ENCODE measurements at places on chromosomes 11 and 22.

DNA sequence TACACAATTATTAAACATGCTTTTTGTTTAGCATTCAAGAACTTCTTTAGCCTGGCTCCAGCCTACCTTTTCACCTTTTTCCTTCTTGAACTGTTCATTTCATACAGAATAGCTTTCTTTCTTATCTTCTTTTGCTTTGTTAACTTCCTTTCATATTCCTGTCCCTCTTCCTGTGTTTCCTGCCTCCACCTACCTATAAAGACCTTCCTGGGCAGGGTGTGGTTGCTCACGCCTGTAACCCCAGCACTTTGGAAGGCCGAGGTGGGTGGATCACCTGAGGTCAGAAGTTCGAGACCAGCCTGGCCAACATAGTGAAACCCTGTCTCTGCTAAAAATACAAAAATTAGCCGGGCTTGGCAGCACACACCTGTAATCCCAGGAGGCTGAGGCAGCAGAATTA, 22.9 kb downstream of the CAPRIN1 start:
- no peaks in the 10 kb centered on the region for H3K27me3 ChIP-seq
- H3K36me3 ChIP-seq, result peaks cover 28% of the 10 kb centered on the region
- H3K27ac ChIP-seq, result peak overlapping the region; percentile 4
- peaks cover 7% of the 10 kb centered on the region for H3K4me1 ChIP-seq

- H3K4me3 ChIP-seq, result peak overlapping the region; percentile 66
- H3K36me3 ChIP-seq, result peaks cover 4% of the 10 kb centered on the region
- H3K4me1 ChIP-seq, result peaks cover 18% of the 10 kb centered on the region
These were observed 607 bp downstream of the CCDC82 start for GRCh38 chr11:96388891-96389719.

DNA sequence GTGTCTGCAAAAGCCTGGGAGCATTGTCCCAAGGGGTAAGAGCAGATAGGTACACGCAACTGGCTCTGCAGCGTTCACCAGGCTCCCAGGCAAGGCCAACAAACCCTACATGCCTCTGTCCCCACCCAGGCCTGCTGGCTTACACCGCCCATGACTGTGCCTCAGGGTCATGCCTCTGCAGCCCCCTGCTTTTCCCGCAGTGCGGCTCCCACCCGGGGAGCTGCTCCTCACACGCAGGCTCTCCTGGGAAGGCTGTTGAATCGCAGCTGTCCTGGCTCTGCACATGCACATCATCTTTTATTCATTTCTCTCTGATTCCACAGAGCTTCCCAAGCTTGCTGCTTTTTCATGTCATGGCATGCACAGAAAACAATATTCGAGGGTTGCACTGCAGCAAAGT, 29.2 kb upstream of the B3GAT1 start:
- no peaks in the 10 kb centered on the region for H3K36me3 ChIP-seq
- DNase-seq, result no peak
- H3K4me3 ChIP-seq, result no peak overlapping the region
- no peak overlapping the region for H3K27ac ChIP-seq
- H3K4me1 ChIP-seq, result no peaks in the 10 kb centered on the region

GRCh38 chr11:130370845-130371590, 56.3 kb upstream of the ZBTB44 start:
- no peaks in the 10 kb centered on the region for H3K4me1 ChIP-seq
- H3K4me3 ChIP-seq, result no peak overlapping the region
- H3K27me3 ChIP-seq, result peaks cover 4% of the 10 kb centered on the region
- H3K27ac ChIP-seq, result no peak overlapping the region
- H3K36me3 ChIP-seq, result no peaks in the 10 kb centered on the region
- DNase-seq, result no peak

GRCh38 chr22:44697423-44698141, 4.4 kb upstream of the PRR5 start:
- no peaks in the 10 kb centered on the region for H3K27me3 ChIP-seq
- peak; percentile 86 for DNase-seq
- H3K4me1 ChIP-seq, result peaks cover 15% of the 10 kb centered on the region

DNA sequence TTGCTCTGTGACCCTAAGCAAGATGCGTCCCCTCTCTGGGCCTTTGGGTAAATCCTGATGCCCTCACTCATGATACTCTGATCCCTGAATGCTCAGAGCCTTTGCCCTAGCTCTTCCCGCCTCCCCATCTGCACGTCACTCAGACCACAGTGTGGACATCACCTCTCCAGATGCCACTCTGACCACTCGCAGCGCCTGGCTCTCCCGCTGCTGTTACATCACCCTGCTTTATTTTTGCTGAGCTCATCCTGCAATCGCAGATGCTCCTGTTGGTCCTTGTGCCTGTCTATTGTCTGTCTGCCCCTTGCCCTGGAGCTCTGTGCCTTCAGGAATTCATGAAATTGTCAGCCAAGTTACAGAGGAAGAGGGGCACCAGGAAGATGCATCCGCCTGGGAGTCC, 5.5 kb downstream of the OSM start:
- H3K36me3 ChIP-seq, result no peaks in the 10 kb centered on the region
- no peak overlapping the region for H3K4me3 ChIP-seq
- H3K27ac ChIP-seq, result no peak overlapping the region

DNA sequence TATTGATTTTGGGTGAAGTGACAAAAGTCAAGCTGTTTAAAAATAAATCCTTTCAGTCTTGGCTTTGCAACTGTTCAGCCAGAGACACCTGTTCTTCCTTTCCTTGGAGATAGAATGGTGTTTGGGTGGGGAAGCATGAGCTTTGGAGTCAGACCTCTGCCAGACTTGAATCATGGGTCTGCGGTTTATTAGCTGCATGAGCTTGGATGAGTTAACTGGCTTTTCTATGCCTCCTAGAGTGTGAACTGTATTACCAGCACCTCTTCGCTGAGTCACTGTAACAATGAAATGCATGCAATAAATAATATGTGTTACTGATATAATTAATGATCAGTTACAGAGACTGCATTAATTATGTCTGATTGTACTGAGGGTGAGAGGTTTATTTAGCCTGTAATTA, 13.5 kb upstream of the MYEOV start:
- H3K4me1 ChIP-seq, result no peaks in the 10 kb centered on the region
- H3K36me3 ChIP-seq, result no peaks in the 10 kb centered on the region
- no peak overlapping the region for H3K4me3 ChIP-seq
- no peak overlapping the region for H3K27ac ChIP-seq
- DNase-seq, result no peak

GRCh38 chr11:17132654-17133053, 55.2 kb upstream of the RPS13 start:
- H3K27ac ChIP-seq, result no peak overlapping the region
- no peaks in the 10 kb centered on the region for H3K4me1 ChIP-seq
- no peak overlapping the region for H3K4me3 ChIP-seq
- no peaks in the 10 kb centered on the region for H3K27me3 ChIP-seq

GRCh38 chr11:13328286-13328685, 50.7 kb downstream of the BMAL1 start:
- no peaks in the 10 kb centered on the region for H3K27me3 ChIP-seq
- H3K27ac ChIP-seq, result no peak overlapping the region
- DNase-seq, result no peak
- no peaks in the 10 kb centered on the region for H3K36me3 ChIP-seq
- no peaks in the 10 kb centered on the region for H3K4me1 ChIP-seq

GRCh38 chr22:32693102-32693501, 108.4 kb upstream of the TIMP3 start:
- H3K27me3 ChIP-seq, result no peaks in the 10 kb centered on the region
- no peaks in the 10 kb centered on the region for H3K4me1 ChIP-seq
- no peaks in the 10 kb centered on the region for H3K36me3 ChIP-seq
- no peak overlapping the region for H3K27ac ChIP-seq
- DNase-seq, result no peak

GRCh38 chr11:75576499-75576918, 14.5 kb downstream of the SERPINH1 start:
- no peak overlapping the region for H3K4me3 ChIP-seq
- no peaks in the 10 kb centered on the region for H3K4me1 ChIP-seq
- H3K36me3 ChIP-seq, result peaks cover 18% of the 10 kb centered on the region
- H3K27ac ChIP-seq, result no peak overlapping the region
- DNase-seq, result no peak

DNA sequence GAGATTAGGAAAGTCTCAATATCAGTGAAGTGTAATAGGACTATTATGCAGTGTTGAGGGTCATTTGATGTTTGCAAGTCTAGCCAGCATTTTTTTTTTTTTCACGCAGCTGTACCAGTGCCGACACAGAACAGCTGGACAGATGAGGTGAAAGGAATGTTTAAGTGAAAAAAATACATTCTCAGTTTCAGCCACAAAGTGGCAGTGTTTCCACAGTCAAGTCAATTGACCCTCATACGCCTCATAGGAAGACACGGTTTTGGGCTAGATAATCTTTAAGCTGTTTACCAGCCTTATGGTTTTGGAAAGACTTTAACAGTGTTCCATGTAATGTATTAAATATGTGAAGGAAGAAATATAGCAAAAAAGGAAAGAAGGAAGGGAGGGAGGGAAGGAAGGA, 349.9 kb upstream of the ANO3 start:
- H3K27me3 ChIP-seq, result no peaks in the 10 kb centered on the region
- no peaks in the 10 kb centered on the region for H3K4me1 ChIP-seq
- H3K27ac ChIP-seq, result no peak overlapping the region

DNA sequence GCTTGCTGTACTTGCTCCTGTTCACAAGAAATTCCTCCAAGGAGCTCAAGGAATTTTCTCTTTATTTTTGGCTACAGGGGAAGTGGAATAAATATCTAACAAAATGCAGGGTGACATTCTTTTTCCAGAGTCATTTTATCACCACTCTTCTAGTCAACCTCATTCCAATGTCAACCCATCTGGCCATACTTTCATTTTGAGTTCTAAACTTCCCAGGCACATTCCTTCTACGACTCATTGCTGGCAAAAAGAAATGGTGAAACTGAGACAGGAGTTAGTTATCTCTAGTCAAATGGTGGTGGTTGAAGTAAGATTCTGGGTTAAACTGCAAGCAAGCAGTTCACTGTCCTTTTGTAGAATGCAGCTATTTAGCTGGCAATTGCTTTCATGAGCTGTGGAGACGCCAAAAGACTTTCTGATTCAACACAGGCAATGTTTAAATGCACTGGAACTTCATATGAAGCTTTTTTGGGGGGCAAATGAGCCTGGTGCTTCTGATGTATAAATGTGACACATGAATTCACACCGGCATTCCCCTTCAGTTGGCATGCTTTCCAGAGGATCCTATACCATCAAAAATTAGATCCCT, 304.6 kb downstream of the CADM1 start:
- H3K27ac ChIP-seq, result no peak overlapping the region
- H3K4me1 ChIP-seq, result no peaks in the 10 kb centered on the region
- no peak overlapping the region for H3K4me3 ChIP-seq
- H3K27me3 ChIP-seq, result no peaks in the 10 kb centered on the region

DNA sequence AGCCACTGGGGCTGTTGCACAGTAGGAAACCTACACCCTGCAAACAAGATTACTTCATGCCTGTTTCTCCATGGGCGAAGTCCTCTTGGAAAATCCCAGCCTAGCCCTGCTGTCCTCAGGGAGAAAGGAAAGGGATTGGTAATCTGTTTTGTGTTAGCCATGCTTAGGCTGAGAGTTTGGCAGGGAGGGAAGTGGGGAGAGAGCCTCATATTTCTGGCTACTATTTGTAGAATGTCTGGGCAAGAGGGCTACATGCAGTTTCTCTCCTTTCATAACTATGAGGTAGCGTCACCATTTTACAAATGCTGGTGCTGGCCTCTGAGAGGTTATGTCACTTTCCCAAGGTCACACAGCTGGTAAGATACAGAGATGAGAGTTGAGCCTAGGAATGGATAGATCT, 737 bp upstream of the MFRP start:
- no peak overlapping the region for H3K27ac ChIP-seq
- H3K27me3 ChIP-seq, result no peaks in the 10 kb centered on the region
- H3K4me3 ChIP-seq, result no peak overlapping the region

GRCh38 chr11:45100339-45100738, 46.1 kb upstream of the PRDM11 start:
- no peaks in the 10 kb centered on the region for H3K27me3 ChIP-seq
- H3K36me3 ChIP-seq, result no peaks in the 10 kb centered on the region
- no peak overlapping the region for H3K27ac ChIP-seq
- no peak overlapping the region for H3K4me3 ChIP-seq
- peaks cover 13% of the 10 kb centered on the region for H3K4me1 ChIP-seq
- no peak for DNase-seq

DNA sequence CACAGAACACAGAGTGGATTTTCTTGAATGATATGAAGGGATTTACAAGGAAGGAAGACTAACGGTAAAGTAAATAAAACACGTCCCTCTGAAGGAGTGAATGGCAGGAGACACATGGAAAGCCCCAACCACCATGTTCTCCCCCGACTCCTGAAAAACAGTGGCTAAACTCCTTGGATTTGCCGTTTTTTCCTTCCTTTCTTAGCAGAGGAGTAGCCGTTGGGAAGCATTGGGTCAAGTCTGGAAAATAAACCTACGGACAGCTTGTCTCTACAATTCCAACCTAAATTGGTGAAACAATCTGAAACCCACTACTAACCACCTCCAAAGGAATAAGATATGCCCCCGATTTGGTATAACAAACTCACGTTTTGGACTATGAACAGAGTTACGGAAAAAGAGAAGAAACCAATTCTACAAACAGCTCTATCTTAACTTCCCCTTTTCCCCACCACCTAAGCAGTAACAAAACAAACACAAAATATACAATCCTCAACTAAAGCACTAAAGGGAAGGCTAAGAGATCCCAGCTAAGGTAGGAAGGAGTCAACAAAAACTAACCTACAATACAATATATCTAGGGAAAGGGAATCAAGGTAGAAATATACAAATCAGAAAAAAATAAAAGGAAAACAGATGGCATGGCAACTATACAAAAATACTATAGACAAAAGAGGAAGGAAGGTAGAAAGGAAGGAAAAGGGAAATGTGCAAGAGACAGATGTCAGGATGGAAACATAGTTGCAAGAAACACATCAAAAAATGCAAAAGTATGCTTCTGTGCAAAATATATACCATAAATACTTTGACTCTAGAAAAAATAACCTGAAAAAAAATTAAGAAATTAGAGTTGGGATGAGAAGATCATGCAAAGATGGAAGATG, 43.8 kb upstream of the LYVE1 start:
- no peaks in the 10 kb centered on the region for H3K36me3 ChIP-seq
- H3K4me3 ChIP-seq, result no peak overlapping the region
- no peaks in the 10 kb centered on the region for H3K4me1 ChIP-seq
- no peaks in the 10 kb centered on the region for H3K27me3 ChIP-seq

- no peak overlapping the region for H3K4me3 ChIP-seq
- H3K27ac ChIP-seq, result no peak overlapping the region
- no peaks in the 10 kb centered on the region for H3K36me3 ChIP-seq
- DNase-seq, result no peak
- no peaks in the 10 kb centered on the region for H3K27me3 ChIP-seq
These were observed 15.0 kb upstream of the PIWIL3 start for GRCh38 chr22:24789516-24789915.

Measured in naive thymus-derived CD4-positive, alpha-beta T cell (primary cell).